ENCODE measurements at places on chromosomes 7 and 10. TPM values are rescaled to one million over a fixed set of nuclear protein-coding genes. Genes with fewer than 3 reads are reported as not detected.

Gene MRLN
- total RNA-seq, result not detected

DNA sequence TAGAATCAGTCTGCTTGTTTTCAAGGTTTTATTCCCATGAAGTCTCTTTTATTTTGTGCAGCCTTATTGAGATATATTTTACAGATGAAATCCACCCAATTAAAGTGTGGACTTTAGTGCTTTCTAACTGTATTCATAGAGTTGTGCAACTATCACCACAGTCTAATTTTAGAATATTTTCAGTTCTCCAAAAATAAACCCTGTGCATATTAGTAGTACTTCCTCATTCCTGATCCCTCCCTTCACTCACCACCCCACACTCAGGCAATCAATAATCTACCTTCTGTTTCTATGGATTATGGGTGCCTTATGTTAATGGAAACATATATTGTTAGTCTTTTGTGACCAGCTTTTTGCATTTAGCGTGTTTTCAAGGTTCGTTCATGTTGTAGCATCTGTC lies 185.7 kb upstream of the TMEM72 start:
- no peak for DNase-seq

GRCh38 chr10:11595395-11595692 lies 16.1 kb downstream of the USP6NL start:
- DNase-seq, result no peak

- no peak for DNase-seq
These were observed 1187.8 kb downstream of the CNTNAP2 start for GRCh38 chr7:147304376-147304775.

Gene PIP
- total RNA-seq, result not detected

DNA sequence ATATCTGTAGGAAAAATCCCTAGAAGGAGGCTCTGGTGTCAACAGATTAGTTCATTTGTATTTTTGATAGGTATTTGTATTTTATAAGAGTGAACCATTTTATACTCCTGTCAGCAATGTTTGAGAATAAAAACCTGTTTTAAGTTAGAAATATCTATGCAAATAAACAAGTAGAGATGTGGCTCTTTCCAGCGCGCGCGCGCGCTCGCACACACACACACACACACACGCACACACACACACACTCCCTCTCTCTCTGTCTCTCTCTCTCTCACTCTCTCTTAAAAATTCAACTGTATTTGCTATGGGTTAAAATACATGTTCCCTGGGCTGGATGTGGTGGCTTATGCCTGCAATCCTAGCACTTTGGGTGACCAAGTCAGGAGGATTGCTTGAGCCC lies 113.9 kb downstream of the SUGCT start:
- DNase-seq, result no peak

Gene NPY
- total RNA-seq, result not detected

Measured in mesenteric fat pad (tissue), 1 donor.